ENCODE measurements at places on chromosomes 13 and 19.

DNA sequence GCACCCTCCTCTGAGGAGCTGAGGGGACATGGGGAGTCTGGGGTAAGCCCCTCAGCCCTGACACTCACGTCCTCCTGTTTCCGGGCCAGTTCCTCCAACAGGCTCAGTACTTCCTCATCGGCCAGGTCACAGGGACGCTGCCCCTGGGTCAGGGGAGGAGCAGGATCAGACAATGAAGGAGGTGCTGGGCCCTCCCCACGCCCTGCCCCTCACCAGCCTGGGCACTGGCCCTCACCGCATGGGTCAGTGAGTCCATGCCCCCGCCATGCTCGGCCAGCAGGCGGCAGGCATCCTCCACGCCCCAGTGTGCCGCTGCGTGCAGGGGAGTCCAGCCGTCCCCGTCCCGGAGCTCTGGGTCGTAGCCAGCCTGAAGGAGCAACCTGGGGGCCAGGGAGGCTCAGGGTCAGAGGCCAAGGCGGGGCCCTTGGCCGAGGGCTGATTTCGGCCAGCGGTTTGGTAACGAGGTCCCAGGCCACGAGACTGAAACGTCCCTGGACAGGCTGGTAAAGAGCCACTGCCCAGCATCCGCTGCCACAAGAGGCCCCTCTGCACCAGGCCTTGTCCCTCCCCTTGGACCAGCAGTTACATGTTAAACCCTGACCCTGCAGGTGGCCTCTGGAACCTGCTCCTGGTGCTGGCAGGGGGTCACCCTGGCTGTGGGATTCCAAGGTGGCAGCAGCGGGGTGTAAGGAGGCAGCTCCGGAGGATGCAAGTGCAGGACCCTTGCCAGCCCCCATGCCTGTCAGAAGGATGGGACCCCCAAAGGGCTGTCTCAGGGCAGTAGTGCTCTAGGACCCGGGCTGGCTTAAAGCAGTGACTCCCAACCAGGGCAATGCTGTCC lies 18.5 kb downstream of the PPP1R12C start:
- DNase-seq = no peak

DNA sequence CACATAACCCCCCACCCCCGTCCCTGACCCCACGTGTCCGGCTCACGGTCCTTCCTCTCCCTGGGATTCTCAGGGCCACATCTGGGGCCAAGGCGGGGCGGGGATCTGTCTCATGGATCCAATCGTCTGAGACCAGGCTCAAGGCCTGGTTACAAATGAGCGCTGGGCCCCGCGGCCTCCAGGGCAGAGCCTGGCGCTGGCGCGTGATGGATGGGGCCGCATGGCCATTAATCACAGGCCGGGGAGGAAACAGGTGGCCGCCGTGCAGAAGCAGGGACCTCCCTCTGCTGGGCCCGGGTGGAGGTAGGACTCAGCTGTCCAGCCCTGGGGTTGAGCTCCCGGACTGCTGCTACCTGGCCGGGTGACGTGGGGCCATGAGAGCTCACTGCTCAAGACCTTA lies 5.8 kb upstream of the TLE5 start:
- no peak for DNase-seq

DNA sequence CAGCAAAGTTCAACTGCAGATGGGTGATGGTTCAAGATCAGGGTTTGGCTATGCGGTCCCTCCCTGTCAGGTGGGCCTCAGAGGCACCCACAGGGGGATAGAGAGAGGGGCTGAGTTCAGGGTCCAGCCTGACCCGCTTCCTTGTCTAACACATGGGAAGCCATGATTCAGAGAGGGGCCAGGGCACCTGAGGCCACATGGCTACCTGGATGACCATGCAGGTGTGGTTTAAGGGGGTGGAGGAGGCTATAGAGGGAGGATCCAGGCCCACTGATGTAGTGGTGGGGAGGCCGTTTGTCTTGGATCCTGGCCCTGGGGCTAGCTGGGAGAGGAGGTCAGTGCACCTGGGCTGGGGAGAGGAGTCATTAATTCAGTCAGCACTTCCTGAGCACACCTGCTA lies 56.7 kb downstream of the ZNF536 start:
- no peak for DNase-seq

DNA sequence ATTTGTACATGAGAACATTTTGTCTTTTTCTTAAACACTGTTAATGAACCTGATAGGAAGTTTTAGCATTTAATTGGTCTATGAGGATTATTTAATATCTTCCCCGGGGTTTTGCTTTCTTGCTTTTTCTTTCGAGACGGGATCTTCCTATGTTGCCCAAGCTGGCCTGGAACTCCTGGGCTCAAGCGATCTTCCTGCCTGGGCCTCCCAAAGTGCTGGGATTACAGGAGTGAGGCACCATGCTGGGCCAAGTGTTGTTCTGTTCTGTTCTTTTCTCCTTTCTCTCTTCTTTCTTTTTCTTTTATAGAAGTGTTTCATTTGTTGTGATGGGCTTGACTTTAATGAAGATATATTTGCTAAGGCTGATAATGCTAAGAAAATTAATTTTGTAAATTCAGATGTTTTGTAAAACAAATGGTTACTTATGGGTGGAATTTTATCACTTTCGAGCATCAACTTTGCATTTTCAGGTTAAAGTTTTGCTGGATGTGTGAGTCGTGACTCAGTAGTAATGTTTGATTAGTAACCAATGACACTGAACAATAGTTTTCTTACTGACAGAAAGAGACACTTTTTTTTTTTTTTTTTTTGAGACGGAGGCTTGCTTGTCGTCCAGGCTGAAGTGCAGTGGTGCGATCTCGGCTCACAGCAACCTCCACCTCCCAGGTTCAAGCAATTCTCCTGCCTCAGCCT lies 2.2 kb downstream of the PAN3 start:
- DNase-seq = no peak

DNA sequence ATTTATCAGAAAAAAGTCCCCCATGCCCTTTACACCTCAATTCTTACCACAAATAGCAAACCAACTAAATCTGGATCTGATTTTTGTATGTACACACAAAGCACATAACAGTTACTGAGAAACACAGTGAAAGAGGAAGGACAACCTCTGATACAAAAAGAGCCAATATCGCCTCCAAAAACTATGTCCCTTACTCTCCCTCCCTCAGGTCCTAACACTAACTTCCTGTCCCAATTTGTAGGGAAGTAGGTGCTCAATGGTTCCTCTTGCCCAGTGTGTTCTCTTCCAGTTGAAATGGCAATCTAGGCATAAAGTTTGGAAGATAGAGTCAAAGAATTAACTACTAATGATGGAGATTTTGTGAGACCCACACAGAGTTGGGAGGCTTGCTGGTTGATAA lies 15.8 kb upstream of the FPR3 start:
- DNase-seq = no peak

DNA sequence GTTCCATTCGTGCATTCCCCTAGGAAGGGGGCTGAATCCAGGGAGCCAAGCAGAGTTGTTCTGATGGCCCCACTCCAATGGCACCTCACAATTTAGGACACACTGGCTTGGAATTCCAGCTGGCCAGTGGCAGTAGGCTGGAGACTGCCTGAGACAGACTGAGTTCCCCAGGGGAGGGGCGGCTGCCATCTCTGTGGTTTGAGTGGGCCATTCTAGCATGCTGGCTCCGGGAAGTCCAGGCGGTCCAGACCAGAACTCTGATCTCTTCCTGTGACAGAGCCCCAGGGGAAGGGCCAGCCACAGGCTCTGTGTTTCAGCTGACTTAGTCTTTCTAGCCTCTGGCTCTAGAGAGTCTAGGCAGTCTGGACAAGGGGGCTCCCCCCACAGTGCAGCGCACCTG lies 29.5 kb upstream of the SLC7A1 start:
- no peak for DNase-seq

- DNase-seq = peak; percentile 79
Observed at GRCh38 chr13:51955281-51955771, 55.9 kb downstream of the ATP7B start.
